ENCODE measurements at places on chromosomes 7 and 10.

GRCh38 chr7:19747740-19748339 lies 25.6 kb downstream of the TMEM196 start:
- peak; percentile 58 for DNase-seq

GRCh38 chr10:10785627-10786026 lies 232.0 kb upstream of the CELF2 start:
- no peak for DNase-seq

GRCh38 chr10:98878921-98879320 lies 356.7 kb downstream of the HPSE2 start:
- DNase-seq, result no peak

GRCh38 chr10:112911206-112911605 lies 38.8 kb upstream of the TCF7L2 start:
- no peak for DNase-seq

DNA sequence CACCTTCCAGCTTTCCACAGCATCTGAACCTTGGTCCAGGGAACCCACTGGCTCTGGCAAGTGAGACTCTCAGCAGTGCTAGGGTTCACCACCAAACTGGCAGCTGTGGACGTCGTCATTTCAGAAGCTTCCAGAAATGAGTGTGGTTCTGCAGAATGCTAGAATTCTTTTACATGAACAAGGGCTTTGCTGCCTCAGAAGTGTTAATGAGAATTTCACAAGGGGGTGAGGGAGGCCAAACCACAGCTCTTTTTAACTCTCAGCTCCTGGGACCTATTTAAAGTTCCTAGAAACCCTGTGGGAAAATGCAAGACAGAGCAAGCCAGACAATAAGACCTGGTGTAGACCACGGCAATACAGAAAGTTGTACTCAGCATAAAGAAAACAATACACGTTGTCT lies 129.3 kb upstream of the BET1 start:
- no peak for DNase-seq

DNA sequence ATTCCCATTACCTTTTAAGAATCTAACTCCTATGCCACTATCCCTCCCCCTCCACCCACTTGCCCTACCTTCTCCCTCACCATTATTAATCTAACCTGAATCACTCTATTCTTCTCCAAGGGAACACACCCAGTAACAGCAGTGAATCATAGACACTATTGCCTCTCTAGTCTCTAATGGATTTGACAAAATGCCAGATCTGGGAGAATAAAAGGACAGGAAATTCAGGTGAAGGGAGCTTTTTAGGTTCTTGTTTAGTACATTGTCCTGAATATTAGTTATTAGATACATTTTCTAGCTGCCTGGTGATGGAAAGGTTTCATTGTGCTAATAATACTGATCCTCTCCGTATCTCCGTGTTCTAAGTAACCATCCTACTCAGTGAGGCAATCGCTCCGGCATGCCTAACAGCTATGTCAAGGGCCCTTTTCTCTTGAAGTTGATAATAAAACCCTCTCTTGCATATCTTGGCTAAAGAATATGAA lies 4.1 kb upstream of the SFR1 start:
- no peak for DNase-seq

DNA sequence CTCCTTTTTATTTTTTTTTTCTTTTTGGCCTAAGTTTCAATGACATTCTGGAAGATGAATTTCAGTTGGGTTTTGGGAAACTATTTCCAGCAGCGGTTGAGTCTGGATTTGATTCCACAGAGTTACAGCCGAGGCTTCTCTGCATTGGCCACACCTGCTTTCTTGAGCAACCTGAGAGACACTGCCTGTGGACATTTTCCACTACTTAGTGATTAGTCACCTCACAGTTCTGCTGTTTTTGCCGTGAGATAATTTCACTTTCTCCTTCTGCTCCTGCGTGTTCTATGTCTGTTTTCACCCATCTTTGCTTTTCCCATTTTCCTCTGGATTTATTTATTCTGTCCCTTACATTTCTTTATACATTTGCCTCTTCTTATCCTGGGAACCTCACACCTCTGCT lies 243.0 kb downstream of the BICC1 start:
- no peak for DNase-seq

DNA sequence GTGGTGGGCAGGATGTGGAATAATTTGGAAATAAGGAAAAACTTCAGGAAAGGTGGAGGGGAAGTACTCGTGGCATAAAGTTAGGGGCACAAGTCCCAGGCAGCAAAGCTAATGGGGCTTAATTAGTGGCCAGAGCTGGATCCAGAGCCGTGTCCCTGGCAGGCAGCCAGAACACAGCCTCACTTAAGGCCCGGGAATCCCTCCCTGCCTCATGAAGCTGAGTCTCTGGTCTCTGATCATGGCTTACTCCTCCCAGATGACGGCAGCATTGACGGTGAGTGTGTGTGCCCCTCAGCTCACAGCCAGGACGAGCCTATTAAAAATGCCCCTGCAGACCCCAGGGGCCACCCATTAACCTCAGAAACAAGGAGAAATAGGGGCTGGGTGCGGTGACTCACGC lies 48.2 kb upstream of the NPTX2 start:
- no peak for DNase-seq

DNA sequence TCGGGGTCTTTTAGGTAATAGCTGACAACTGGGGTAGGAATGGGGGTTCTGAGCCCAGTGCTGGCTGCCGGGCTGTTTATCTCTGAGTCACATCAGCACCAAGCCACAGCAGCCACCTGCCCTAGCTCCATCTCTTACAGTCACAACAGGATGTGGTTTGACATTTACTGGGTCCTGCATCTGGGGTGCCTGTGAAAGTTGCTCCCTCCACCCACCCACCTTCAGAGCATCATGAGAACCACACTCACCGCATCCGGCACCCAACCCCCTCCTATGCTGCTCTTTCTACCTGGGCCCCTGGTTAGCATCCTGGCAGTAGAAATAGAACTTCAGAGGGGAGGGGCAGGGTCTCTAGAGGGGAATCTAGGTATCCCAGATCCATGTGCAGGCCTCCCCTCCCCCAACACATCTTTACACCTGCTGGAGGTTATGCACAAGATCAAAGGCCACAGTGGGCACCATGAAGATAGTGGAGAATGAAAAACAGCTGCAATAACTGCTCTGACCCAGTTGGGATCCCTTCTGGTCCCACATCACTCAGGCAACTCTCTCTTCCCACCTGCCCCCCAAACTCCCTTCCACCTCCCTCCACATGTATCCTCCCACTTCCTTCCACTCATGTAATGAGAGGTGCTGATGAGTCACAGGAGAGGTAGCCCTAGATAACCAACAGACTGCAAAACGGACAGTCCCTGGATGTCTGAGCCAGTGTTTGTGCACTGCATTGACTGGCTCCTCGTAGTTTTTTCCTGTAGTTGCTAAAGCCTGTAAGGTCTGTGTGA lies 38.2 kb downstream of the PRSS2 start:
- DNase-seq, result no peak

GRCh38 chr10:70901276-70901878 lies 13.0 kb upstream of the PCBD1 start:
- no peak for DNase-seq

DNA sequence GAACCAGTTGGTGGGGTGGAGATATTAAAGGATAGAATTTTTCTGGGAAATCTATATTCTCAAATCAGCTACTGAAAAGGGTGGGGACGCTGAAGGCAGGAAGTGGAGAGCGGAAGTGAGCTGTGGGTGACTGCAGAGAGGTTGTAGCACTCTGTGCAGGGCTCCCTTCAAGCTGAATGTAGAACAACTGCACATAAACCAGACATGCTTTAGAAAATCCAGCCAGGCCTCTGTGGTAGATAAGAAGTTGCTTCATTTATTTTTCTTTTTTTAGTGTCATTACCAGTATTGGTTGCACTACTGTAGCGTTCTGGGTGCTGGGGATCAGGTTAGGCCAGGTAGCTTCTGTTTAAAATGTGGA lies 127.8 kb downstream of the CELF2 start:
- no peak for DNase-seq
